ENCODE measurements at places on chromosomes 7 and 10.

GRCh38 chr10:69097729-69098128 is 9.8 kb downstream of the SRGN start:
- DNase-seq = no peak

- DNase-seq = no peak
Measured at GRCh38 chr10:86049442-86049841, 317.2 kb downstream of the GRID1 start.

DNA sequence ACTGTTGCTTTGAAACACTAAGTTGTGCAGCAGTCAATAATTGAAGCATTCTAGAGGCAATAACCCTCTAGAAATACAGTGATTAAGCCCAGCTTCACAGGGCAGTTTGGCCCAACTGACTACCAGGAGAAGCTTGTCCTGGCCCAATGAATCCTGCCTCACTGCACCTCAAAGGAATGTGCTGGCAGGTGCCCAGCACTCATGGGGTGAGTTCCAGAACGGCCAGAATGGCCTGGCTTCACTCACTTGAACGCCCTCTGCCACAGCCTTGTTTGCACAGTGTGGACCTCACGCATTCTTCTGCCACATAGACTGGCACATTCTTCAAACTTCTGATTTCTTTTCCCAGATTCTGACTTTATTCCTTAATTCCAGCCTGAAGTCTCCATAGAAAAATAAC is 6.6 kb upstream of the ITIH2 start:
- peak; percentile 2 for DNase-seq

DNA sequence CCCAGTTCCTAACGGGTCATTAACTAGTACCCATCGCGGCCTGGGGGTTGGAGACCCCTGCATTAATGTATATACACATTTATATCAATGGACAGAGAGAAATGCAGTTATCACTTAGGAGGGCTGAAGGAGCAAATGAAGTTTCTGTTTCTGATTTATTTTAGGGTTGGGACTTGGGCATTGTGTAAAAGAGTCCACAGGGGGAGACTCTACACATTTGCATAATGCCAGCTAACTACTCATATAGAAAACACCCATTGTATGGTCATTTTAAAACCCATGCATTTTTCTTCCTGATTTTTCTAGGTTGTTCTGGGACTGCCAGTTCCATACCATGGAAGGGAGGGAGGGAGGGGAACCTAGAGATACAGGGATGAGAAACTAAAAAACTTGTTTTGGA is 23.5 kb downstream of the BCCIP start:
- no peak for DNase-seq

- DNase-seq = no peak
Measured at GRCh38 chr10:16952080-16952479, 134.9 kb upstream of the RSU1 start.

- DNase-seq = no peak
Measured at GRCh38 chr10:18185621-18186020, 45.4 kb downstream of the CACNB2 start.

GRCh38 chr10:126569513-126570244 is 100.8 kb downstream of the C10orf90 start:
- no peak for DNase-seq

GRCh38 chr7:87152897-87153641 is 816 bp downstream of the DMTF1 start:
- no peak for DNase-seq
